GM18507 (cell line): ENCODE measurements at places on chromosomes 2 and 18.

GRCh38 chr2:106363791-106364190 is 104.4 kb downstream of the RGPD3 start:
- no peak for DNase-seq

DNA sequence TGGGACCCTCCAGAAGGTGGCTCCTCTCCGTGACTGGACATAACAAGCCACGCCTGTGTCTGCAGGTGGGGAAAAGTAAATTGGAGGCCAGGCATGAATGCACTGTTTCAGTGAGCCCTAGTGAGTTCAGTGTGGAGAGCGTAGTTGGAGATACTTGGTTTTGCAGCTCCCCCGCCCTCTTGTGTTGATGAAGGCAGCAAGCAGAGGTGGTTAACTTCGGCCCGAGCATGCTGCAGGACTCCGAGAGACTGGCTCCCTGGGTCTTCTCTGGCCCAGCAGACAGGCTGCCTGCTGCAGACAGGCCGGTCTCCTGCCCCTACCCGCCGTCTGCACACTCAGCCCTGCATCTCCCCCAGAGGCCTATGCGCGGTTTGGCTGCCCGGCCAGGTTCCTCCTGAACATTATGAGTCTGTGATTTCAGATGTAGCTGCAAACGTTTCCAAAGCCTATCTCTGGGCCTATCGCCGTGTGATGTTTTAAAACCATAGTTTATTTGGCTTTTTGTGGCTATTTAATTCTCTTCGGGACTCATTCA is 102.4 kb downstream of the LDLRAD4 start:
- no peak for DNase-seq

GRCh38 chr18:7940971-7941370 is 373.9 kb downstream of the PTPRM start:
- DNase-seq, result no peak

DNA sequence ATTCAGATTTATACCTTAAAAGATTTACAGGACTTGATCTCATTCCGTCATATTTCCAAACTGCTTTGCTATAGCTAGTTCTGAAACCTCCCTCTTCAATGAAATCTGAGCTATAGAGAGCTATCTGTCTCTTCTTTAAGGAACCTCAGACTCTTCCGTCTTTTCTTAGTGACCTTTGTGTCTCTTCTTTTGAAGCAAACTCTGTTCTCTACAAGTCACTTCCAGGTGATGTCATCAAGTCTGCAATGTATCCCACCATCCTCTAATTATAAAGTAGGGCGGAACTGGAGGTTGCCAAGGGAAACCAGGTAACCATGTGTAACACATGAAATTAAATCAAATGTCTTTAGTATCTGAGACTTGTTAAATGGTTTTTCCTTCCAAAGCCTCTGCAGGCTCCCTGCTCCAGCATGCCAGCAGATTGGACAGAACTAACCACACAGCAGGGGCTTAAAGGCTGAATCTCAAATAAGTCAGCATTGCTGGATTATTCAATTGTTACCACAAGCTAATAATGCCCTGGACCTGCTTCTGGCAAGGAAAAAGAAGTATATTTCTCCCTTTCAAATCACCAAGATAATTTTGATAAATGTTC is 41.2 kb upstream of the PEX13 start:
- no peak for DNase-seq

GRCh38 chr2:61356958-61357350 is 113.9 kb downstream of the USP34 start:
- no peak for DNase-seq

DNA sequence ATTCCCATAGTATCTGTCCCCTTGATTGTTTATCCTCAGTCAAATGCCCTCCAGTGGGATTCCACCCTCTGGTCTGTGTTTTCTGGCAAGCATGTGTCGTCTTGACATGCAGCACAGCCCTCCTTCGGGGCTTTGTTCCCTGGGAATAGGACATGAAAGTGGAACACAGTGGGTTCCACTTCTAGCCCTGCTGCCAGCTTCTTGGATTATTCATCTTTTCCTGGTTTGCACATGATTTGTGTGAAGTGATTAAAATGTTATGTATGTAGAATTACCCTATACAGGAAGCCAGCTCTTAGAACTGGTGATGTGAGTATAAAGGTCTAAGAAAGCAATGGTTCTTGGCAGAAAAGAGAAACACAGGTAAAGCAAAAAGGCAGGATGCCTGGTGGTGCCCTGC is 142.3 kb downstream of the TANC1 start:
- DNase-seq, result no peak

DNA sequence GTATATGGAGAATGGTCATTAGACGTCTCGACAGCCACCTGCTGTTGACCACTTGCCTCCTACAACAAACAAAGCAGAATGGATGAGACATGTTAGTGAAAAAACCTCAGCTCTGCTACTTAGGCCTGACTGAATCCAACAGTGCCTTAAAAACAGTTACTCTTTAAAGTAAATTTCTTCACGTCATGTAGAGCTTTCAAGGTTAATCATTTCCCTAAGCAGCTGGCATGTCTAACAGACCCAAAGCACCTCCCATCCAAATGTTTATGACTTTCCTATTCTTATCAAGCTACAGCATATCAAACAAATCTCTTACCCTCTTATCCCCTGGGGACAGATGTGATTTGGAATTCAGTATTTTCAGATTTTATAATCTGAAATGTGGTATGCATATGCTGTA is 75.6 kb upstream of the ITGB6 start:
- DNase-seq, result no peak

GRCh38 chr2:123500346-123500745 is 524.7 kb upstream of the CNTNAP5 start:
- no peak for DNase-seq

- DNase-seq, result no peak
Measured at GRCh38 chr18:76405280-76405679, 89.8 kb downstream of the ZNF516 start.

GRCh38 chr2:45585267-45585861 is 25.7 kb downstream of the SRBD1 start:
- DNase-seq, result peak; percentile 4

GRCh38 chr2:109482361-109482861 is 131.4 kb downstream of the SEPTIN10 start:
- no peak for DNase-seq

- no peak for DNase-seq
Measured at GRCh38 chr18:62164855-62165487, 21.9 kb downstream of the PIGN start.

DNA sequence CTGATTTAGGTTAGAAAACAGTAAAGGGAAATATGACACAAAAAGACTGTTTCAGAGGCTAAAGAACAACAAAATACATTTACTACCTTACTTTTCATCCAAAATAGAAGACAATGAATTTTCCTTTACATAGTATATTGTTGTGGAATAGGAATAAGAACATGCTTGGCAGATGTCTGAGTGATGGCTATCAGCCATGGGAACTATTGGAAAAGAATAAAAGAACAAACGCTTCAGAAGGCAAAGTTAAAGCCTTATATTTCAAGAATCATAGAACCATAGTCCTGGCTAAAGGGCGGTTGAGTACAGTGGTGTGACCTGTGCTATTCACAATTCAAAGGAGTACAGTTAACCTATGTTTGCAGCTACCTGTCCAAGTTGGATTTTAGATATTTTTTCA is 73.9 kb upstream of the NRXN1 start:
- no peak for DNase-seq

DNA sequence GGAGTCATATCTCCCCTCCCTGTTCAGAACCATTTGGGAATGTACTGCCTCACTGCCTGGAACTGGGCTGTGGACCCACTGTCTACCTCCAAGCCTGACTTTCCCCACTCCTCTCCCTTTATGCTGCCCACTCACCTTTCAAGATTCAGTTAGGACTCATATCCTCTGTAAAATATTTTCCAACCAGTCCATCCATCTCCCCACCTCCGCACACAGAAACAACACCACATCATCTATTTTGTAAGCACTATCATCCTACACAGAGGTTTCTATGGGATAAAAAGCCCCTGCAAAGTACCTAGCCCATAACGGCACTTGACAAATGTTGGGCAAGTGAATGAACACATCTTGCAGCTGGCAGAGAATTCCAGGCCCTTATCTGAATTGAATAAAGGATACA is 250.8 kb downstream of the ANAPC1 start:
- no peak for DNase-seq

DNA sequence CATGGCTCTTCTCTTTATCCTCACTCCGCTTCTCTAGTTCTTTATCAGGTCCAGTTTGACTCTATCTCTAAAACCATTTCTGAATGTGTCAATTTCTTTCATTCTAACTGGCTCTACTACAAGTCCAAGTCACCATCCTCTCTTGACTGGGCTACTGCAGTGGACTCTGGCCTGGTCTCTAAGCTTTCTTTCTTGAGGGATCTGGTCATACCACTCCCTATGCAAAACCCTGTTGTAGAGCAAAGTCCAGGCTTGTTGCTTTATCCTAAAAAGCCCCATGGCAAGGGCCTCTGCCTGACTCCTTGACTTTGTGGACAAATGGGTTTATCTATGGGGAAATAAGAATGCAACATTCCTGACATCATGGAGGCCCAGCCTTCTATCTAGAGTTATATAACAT is 87.1 kb downstream of the BCL2L11 start:
- no peak for DNase-seq

DNA sequence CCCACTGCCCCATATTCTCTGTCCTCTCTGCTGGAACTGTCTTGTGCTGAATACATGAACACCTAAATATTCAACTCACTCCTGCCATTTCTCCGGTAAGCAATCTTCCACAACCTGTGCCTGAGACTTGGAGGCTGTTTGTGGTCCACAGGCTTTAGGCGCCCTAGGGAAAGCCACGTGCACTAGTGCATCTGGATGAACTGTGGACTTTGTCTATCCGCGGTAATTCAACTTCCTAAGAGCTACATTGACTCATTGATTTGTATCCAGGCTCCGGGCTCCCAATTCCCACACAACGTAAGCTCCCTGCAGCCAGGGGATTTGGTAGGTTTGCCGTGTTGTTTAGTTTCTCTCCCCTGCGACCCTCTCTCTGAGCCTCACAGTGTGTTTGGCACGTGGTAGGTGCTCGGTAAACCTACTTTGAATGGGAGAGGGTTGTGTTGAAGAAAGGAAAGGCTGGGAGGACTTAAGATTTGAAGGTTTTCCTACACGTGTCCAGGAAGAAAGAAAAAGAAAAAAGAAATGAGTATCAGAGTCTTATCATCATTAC is 718.2 kb downstream of the DPP10 start:
- no peak for DNase-seq

DNA sequence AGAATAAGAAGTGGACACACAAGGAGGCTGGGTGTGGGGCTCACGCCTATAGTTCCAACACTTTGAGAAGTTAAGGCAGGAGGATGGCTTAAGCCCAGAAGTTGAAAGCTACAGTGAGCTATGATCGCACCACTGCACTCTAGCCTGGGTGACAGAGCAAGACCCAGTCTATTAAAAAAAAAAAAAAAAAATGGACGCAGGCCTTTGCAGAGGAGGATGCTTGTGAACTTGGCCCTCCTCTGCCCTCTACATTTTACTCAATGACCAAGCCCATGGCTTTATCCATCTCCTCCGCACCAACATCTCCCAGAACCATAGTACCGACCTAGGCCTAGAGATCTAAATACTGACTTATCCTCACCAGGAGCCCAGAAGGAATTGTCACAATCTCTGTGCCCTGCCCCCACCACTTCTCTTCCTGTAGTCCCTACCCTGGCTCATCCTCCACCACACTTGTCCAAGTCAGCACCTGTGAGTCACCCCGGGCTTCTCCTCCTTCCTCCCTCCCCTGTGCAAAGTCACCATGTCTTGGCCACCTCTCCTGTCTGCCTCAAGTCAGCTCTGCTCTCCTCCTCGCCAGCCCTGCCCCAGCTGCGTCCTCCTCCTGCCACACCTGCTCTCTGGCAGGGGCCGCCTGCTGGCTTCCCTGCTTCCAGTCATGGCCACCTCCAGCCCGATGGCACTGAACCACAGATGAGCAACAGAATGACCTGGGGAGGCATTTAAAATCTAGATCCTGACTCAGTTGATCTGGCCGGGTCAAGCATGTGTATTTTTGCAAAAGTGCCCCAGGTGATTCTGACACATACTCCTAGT is 35.8 kb upstream of the ASPRV1 start:
- DNase-seq, result no peak

DNA sequence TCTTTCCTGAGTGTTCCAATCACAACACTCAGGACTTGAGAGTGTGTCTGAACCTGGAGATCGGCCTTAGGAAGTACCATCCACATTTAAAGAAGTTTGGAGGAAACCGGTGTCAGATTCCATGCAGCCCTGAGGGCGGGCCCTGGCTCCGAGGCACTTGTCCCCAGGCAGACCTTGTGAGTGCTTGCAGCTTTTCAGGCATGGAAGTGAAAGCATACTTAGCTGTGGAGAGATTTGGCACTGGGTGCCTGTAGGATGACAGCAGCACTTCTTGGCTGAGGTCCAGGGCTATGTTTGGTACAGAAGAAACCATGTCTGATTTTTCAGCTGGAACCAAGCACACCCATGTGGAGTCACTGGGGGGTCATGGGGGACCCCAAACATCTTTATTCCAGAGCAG is 230.8 kb downstream of the SEPTIN10 start:
- no peak for DNase-seq

DNA sequence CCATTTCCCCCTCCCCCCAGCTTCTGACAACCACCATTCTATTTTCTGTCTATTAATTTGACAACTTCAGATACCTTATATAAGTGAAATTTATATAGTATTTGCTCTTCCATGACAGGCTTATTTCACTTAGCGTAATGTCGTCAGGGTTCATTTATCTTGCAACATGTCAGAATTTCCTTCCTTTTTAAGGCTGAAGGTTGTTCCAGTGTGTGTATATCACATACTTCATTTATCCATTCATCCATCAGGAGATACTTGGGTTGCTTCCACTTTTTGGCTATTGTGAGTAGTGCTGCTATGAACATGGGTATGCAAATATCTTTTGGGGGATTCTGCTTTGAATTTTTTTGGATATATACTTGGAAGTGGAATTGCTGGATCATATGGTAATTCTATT is 7.4 kb downstream of the BCL2L11 start:
- no peak for DNase-seq

- no peak for DNase-seq
Measured at GRCh38 chr2:110717734-110718133, 14.6 kb upstream of the ACOXL start.

DNA sequence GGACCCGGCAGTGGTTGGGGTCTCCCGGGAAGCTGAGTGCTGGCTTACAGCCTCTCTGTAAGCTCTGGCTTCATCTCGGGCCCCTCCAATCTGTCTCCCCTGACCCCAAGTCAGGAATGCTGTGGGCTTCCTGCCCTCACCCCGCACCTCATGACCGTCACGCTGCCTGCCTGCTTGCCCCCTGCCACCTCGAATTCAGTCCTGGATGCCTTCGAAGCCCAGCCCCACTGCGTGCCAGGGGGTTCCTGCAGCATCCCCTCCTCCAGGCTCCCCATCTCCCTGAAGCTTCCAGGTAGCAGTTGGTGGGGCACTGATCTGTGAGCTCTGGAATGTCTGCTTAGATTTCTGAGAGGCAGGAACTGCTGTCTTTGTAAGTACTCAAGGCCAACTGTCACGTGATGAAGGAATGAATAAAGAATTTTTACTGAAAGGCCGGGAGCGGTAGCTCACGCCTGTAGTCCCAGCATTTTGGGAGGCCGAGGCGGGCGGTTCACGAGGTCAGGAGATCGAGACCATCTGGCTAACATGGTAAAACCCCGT is 6.5 kb downstream of the CLHC1 start:
- DNase-seq, result no peak

- no peak for DNase-seq
Measured at GRCh38 chr18:3305354-3305762, 43.4 kb downstream of the MYL12B start.

- no peak for DNase-seq
Measured at GRCh38 chr2:147546109-147546508, 298.7 kb upstream of the ACVR2A start.

- DNase-seq, result no peak
Measured at GRCh38 chr2:61238219-61239012, 76.4 kb downstream of the C2orf74 start.
